HS-27A (cell line): ENCODE measurements at places on chromosomes 5 and 9.

DNA sequence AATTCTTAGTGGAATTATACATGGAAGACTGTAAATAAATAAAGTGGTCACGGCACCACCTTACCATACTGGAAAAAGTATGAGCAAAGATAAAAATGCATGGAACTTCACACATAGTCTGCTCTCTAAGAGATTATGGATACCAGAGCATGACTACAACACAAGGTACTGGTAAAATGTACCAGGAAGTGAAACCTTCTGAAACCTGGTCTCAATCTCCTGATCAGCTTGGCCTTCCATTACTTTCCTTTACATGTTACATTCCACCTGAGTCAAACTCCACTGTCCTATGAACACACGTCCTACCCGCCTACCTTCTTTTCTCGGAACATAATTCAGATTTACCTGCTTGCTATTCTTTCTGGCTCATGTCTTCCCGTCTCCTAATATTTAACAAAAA is 15.9 kb downstream of the PTAR1 start:
- DNase-seq, result no peak

- DNase-seq, result no peak
Observed at GRCh38 chr9:113356686-113357292, 7.4 kb downstream of the BSPRY start.

DNA sequence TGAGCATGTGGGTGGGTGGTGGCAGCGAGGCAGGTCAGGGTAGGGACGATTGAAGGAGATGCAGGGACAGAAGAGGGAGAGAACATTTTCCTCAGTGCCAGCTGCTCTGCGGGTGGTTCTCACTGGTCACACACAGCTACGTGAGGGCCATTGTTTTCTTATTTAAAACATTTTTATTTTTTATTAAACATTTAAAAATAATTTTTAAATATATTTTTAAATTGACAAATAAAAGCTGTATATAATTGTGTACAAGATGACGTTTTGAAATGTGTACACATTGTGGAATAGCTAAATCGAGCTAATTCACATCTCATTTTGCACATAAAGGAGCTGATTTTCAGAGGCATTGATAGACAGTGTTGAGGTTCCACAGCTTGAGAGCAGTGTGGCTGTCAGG is 14.0 kb downstream of the FAM240B start:
- DNase-seq, result no peak

- DNase-seq, result peak; percentile 7
Observed at GRCh38 chr9:86353655-86354010, 577 bp downstream of the TUT7 start.

DNA sequence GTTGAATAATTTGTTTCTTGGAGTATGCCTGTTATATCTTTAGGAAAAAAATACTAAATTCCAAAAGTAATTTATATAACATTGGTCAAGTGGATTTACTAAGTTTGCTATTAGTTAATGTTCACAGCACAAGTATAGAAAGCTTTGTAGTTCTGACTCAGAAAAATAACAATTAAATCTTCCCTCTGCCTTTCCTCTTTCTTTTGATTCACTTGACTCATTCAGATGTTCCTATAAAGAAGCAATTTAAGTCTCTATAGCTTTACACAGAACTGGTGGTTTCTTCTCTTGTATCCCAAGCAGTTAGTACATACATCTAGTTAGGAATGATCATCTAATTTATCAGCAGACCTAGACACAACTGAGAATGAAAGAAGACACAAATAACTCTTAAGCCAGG is 4.5 kb upstream of the CDC42SE2 start:
- no peak for DNase-seq

GRCh38 chr5:53971551-53971950 is 338.8 kb downstream of the ARL15 start:
- DNase-seq, result no peak

- DNase-seq, result no peak
Observed at GRCh38 chr5:170519549-170519948, 15.7 kb downstream of the KCNIP1 start.
